MG63 (cell line): ENCODE measurements at places on chromosomes 4 and X. TPM values are rescaled to one million over a fixed set of nuclear protein-coding genes. Genes with fewer than 3 reads are reported as not detected.

SYN1 gene
- 0.26 TPM in 1 of 2 replicates, not detected in the other for total RNA-seq

AKAP4 gene
- total RNA-seq: not detected in 2 replicates

TLR1 gene
- total RNA-seq: 0.07 TPM in 1 of 2 replicates, not detected in the other

JAKMIP1 gene
- not detected in 2 replicates for total RNA-seq

PAGE2 gene
- total RNA-seq: not detected in 2 replicates

ADGRG2 gene
- total RNA-seq: 0.20 and 0.46 TPM in 2 replicates

FGB gene
- total RNA-seq: not detected in 2 replicates

MED14 gene
- 4.5 and 25.9 TPM in 2 replicates for total RNA-seq

YY2 gene
- 0.62 and 0.69 TPM in 2 replicates for total RNA-seq

GDPD2 gene
- total RNA-seq: 0.43 TPM in 1 of 2 replicates, not detected in the other

TMPRSS11A gene
- total RNA-seq: not detected in 2 replicates

KCNIP4 gene
- total RNA-seq: not detected in 2 replicates

MAGEC2 gene
- total RNA-seq: not detected in 2 replicates

ERCC6L gene
- 4.3 and 6.2 TPM in 2 replicates for total RNA-seq

CSN1S1 gene
- not detected in 2 replicates for total RNA-seq

PWWP3B gene
- total RNA-seq: not detected in 2 replicates

CSAG3 gene
- total RNA-seq: not detected in 2 replicates

SMARCA5 gene
- 16.6 and 22.5 TPM in 2 replicates for total RNA-seq
